ENCODE measurements at places on chromosomes 1 and 21. TPM values are rescaled to one million over a fixed set of nuclear protein-coding genes. Genes with fewer than 3 reads are reported as not detected.

GRCh38 chr1:230143534-230143933, 76.5 kb downstream of the GALNT2 start:
- no peak for DNase-seq

Gene TENT5C
- 2.1 TPM for total RNA-seq

DNA sequence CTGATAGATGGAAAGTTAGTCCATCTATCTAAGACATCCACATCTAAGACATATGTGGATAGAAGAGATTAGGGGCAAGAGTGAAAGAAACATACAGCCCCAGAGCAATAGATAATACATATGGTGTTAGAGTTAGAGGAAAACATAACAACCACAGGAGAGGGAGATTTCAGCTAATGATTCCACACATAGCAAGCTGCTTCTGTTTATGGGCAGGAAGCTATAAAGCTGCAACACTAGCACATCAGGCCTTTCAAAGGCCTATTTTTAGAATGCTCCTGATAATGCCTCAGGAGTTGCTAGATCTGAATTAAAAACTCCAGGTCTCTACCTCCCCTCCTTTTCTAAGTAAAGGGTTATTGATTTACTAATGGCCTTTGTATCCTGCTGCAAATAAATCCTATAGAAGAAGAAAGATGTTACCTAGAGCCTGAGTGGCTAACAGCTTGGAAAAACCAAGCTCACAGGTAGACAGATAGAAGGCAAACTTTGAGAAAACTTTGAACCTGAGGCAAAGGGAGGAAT, 36.1 kb downstream of the BRINP2 start:
- peak; percentile 18 for DNase-seq

- no peak for DNase-seq
Measured at GRCh38 chr1:26020941-26021646, 481 bp upstream of the EXTL1 start.

DNA sequence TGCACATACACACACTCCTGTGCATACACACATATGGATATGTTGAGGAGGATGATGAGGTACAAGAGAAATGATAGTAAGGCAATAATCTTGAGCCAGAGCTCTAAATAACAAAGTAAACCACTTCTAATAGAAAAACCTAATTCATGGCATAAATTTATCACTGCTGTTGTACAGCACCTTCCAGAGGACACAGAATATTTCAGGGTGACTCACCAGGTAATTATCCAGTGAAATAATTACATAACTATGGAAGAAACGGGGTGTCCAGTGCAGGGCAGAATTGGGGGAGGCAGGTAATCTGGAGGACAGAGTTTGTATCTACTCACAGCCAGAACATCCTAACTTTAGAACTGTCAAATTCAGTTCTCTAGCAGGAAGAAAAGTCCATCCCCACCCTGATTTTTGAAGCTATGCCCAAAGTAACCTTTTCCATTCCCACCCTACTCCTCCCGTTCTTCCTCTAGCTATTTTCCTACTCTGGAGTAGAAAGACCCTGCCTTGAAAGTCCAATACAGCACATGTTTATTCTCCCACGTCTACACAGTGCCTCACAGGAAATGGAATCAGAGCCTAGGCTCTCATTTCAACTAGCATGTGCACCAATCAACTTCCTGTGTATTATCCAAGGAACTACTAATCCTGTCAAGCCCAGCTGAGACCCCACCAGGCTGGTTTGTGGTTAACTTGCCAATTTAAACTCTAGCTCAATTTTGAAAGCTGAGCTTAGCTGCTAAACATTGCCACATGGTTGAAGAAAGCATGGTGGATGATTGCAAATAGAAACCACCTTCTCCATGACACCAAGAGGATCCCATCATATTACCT, 96.6 kb downstream of the PTPN14 start:
- peak; percentile 58 for DNase-seq

DNA sequence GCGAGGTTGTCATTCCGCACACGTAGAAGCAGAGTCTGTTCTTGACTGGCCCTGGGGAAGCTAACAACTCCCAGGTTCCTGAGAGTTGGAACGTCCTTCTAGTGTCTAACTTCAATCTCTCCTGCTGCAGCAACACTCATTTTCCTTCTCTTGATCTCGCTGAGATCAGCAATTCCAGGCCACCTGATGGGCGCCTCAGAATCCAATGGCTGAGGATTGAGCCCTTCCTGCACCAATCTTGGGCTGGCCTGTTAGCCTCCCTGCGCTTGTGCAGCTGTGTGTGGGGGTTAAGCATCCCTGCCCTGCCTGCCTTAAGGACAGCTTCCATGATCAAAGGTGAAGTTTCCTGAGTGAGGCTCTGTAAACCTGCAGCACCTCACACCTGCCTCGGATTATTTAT, 87.9 kb downstream of the SYT2 start:
- no peak for DNase-seq

DNA sequence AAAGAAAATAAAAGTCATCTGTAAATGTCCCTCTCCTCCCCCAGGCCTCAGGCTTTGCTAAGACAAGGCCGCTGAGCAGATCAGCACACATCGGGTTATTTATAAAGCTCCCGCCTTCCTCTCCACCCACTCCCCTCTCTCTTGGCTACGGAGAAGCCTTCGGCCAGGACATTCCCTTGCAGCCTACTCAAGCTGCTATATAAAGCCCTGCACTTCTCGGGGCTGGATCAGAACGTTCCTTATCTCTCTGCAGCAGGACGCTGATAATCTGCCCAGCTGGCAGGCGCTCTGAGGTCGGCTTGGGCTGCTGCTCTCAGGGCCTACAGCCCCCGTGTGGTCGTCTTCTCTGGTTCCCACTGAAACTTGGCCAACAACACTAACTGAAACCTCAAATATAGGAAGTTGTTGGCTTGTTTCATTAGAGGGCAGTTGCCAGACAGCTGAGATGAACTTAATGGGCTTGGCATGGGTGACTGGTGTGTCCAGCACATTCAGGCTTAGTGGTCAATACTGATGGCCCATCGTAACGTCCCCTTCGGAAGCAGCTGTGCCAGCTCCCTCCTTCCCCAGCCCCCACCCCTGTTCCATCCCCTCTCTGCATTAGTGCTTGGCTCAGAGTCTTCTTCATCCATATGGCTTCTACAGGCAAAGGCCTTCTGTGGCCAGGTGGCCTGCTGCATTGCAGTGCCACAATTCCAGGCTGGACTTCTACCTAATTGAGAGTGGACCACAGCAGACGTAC, 64.6 kb downstream of the IER5 start:
- no peak for DNase-seq

DNA sequence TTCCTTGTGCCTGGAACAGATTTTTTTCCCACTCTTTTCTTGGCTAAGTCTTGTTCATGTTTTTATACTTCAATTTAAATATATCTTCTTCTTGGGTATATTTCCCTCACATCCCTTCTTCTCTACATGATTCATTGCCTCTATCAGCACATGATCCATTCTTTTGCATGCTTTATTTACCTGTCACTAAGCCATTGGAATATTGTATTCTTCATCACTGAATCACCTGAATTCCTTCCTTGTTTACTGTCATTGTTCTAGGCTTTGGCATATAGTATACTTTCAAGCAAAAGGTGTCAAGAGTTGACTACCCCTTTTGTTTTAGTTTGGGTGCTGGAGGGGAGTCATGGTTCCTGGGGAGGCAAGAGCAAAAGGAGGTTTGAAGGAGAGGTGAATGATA, 464.5 kb upstream of the LRRC7 start:
- no peak for DNase-seq
